ENCODE measurements at places on chromosomes 12 and 14.

DNA sequence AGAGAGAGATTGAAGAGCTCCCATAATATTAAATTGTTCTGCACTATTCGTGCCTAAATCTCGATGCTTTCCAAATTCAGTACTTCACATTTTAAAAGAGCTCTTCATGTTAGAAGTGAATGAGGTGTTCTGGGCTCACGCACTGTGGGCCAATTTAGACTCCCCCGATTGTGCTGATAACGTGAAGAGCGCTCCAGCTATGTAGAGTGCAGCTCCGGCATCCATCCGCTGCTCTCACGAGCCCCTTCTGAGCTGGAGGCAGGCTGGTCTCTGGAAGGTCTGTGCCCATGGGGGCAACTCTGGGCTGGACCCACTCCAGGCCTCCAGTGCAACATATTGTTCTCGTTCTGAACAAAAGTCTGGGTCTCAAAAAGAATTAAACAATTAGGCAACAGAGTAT is 692.6 kb downstream of the VRK1 start:
- DNase-seq, result no peak

- no peak for DNase-seq
Measured at GRCh38 chr12:119069147-119069642, 87.9 kb downstream of the SRRM4 start.

DNA sequence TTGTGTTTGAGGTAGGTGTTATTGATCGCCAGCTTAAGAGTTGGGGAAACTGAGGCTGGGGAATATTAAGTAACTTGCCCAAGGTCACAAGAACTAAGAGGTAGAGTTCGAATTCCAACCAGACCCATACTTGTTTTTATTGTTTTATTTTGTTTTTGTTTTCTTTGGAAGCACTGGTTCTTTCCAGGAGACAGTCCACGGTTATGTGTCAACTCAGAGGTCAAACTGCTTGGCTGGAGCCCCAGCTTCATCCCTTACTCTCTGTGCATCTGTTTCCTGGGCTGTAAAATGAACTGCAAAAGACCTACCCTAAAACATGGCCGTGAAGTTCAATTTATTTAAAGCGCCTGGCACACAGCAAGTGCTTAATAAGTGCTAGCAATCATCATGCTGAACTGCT is 74.4 kb upstream of the MAP1LC3B2 start:
- DNase-seq, result peak; percentile 19

DNA sequence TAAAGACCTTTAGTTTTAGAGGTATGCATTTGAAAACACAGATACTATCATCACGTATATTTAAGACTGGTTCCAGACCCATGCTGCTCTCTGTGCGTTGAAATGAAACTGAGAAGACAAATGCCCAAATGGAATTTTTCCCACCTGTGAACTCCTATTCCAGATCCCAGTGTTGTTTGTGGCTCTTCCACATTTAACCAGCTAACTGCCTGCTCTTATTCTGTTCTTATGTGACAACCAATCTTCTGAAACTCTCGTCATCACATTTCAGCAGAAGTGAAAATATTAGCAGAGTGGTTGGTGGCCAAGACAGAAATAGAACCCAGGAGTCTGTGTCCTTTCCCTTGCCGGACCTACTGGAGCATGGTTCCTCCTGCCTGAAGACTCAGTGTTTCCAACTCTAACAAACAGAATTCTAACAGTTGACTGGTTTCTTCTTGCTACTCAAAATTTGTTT is 460.2 kb downstream of the RAD51B start:
- DNase-seq, result no peak

DNA sequence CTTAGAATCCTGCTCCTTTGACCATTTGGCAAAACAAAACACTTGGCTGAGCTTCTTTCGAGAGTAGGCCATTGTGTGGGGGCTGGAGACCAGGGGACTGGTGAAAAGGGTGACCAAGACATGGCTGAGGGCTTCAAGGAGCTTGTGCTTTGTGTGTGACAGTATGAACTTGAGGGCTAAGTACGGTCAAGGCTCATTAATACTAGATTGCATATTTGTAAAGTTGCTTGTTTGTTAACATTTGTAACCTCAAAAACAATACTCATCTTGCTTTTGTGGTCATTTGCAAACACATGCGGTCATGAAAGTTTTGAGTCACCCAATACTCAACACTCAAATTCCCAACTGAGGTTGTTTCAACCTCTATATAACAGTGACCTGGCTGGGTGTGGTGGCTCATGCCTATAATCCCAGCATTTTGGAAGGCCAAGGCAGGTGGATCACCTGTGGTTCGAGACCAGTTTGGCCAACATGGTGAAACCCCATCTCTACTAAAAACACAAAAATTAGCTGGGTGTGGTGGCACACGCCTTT is 42.5 kb downstream of the ZFYVE26 start:
- DNase-seq, result no peak

- DNase-seq, result no peak
Measured at GRCh38 chr14:81759541-81759940, 225.9 kb upstream of the SEL1L start.

DNA sequence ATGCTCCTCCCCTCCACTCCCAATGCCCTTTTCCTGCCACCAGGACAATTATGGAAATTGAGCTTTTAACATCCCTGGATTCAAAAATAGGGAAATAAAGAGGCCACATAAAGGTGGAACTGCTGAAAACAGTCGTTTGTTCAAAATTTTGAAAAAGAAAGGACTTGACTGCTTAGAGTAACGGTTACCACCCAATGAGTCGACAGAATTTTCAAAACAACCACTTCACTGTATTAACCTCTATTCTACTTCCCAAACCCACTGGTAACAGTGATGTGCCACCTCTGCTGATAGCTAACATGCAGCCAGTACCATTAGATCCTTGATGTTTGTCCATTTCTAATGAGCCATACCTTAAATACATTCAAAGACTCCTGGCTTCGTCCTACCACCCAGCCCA is 4.9 kb downstream of the ST8SIA1 start:
- no peak for DNase-seq

DNA sequence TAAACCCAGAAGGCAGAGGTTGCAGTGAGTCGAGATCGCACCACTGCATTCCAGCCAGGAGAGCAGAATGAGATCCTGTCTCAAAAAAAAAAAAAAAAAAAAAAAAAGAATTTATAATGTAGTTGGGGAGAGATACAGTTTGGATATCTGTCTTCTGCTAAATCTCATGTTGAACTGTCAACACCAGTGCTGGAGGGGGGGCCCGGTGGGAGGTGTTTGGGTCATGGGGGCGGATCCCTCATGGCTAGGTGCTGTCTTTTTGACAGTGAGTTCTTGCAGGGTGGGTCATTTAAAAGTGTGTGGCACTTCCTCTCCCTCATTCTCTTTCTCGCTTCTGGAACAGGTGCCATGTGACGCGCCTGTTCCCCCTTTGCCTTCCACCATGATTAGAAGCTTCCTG is 32.8 kb downstream of the CLIP1 start:
- no peak for DNase-seq

GRCh38 chr12:109534456-109534855 is 38.8 kb downstream of the MMAB start:
- no peak for DNase-seq

DNA sequence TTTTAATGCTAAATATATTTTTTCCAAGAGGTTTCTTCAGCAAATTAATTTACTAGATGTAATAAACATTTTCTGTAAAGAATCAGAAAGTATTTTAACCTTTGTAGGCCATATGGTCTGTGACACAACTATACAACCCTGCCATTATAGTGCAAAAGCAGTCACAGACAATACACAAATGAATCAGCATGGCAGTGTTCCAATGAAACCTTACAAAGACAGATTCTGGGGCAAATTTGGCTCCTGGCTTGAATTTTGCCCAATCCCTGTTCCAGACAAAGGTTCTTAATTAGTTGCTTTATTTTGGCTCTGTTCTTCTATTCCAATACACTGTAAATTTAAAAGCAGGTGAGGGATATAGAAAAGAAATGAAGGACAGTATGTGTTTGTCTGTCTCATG is 352.5 kb downstream of the C12orf50 start:
- no peak for DNase-seq

DNA sequence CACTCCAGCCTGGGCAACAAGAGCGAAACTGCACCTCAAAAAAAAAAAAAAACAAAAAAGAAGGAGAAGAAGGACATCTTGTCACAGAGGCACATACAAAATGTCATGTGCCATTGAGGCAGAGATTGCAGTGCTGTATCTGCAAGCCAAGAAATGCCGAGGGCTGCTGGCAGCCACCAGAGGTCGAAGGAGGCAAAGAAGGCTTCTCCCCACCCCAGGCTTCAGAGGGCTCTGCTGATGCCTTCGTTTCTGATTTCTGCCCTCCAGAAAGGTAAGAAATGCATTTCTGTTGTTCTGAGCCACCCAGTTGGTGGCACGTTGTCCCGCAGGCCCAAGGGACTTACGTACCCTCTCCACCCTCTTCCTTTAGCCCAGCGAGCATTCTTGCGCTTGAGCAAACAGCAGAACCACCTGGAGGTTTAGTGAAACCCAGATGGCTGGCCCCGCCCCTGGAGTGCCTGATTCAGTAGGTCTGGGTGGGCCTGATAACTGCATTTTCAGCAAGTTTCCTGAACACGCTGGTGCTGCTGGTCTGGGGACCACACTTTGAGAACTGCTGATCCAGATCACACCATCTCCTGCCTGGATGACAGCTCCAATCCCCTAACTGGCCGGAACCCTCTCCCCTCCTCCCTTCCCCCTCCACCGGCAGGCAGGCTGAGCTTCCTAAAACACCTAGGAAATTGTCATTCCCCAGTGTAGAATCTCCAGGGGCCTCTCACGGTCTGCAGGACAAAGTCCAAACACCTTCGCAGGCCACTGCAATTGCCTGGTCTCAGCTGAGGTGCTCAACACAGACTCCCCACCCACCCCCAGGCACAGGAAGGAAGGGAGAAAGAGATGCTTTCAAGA is 21.1 kb upstream of the SCARB1 start:
- DNase-seq, result no peak

GRCh38 chr12:97753332-97753731 is 290.7 kb downstream of the RMST start:
- DNase-seq, result no peak

DNA sequence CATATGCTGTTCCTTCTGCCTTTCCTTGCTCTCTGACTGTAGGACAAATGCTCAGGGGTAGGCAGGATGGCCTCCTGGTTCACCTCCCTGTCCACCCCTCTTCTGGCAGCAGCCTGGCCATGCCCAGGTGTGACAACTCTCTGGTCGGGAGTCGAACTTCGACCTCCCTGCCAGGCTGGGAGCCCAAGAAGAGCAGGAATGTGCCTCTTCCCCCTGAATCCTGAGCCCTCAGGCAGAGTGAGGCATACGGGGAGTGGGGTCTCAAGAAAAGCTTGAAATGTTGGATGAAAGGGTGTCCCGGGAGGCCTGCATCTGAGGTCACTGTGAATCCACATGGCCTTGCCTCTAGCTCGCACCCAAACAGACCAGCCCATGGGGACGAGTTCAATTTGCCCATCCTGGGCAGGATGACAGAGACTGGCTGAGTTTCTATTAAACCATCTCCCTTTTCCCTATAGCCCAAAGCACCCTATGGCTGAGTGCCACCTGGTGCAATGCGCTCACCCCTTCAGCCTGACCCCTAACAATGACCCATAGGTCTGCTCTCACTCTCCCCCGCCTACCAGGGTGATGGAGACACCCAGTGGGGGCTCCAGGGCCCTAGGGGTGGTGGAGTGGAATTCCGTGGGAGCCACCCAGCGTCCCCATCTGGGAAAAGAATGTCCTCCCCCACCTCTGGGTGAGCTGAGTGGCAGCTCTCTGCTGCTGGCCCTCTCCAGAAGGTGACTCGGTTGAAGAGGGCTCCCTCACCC is 52.9 kb upstream of the DIO3 start:
- no peak for DNase-seq

- no peak for DNase-seq
Measured at GRCh38 chr12:124852911-124853427, 10.7 kb downstream of the SCARB1 start.

DNA sequence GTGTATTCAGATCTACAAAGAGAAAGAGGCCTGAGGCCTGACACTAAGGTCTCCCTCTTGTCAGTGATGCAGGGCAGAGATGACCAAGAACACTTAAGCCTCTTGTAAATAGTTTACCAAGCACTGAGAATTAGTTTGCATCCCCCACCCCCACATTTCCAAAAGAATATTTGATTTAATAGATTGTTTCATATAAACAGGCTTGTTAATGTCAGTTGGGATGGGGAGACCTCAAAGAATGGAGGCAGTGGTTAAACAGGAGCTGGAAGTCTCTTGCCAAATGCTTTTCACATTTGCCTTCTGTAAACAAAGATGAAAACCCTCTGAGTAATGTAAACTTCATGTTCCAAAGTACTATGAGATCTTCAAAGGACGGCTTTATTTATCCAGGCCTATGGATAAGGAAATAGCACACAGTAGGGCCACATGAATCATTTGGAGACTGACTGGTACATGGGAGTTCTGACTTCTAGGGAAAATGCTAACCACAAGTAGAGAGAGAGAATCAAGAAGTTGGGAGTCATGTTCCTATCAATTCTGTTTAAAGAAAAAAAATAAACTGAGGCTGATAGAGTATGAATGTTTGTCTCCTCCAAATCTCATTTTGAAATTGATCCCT is 234.7 kb downstream of the ANO2 start:
- no peak for DNase-seq

DNA sequence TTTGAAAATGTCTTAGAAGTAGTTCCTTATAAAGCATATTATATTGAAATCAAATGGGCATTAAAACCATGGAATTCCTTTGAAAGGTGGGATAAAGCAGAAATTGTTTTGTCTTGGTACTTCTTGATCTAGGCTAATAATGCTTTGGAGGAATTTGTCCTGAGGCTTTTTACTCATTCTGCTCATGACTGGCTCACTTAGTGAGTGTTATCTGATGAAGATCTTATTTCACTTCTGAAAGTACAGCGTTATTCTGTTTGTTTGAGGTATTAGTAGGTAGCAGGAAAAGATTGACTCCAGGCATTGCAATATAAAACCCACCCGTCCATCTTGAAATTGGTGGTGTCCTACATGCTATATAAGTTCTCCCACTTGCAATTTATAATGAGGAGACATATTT is 5.5 kb downstream of the C12orf71 start:
- peak; percentile 62 for DNase-seq

- no peak for DNase-seq
Measured at GRCh38 chr12:50842637-50843493, at the start of gene TMPRSS12. TMPRSS12 (plus strand) TSS chr12:50842926; CDS start chr12:50842965, 39 bp downstream.

DNA sequence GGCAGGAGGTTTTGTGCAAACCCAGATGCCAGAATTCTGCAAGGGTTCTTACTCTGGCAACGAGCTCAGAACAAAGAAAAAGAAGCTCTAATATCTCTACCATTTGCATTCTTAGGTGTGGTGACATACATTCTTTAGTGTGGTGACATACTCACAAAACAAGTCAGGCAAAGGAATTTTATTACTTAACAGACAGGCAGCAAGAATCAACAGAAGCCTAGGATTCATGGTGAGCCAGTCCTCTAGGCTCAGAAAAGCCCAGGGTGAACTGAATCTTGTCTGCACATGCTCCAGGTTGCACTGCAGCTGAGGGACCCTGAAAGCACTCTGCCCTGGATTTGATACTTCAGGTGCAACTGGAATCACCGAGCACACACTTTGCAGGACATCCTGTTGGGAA is 122.4 kb upstream of the PTPRQ start:
- peak; percentile 62 for DNase-seq

GRCh38 chr12:124566161-124566996 is 1.0 kb downstream of the NCOR2 start:
- DNase-seq, result peak; percentile 92
